ENCODE measurements at places on chromosomes 6 and 20. TPM values are rescaled to one million over a fixed set of nuclear protein-coding genes. Genes with fewer than 3 reads are reported as not detected.

Gene IRF4
- not detected for total RNA-seq

Gene CPXM1
- not detected for total RNA-seq

Gene VGLL2
- not detected for total RNA-seq

Gene CLVS2
- not detected for total RNA-seq

GRCh38 chr6:88422831-88423230 lies 256.7 kb upstream of the CNR1 start:
- DNase-seq = no peak

DNA sequence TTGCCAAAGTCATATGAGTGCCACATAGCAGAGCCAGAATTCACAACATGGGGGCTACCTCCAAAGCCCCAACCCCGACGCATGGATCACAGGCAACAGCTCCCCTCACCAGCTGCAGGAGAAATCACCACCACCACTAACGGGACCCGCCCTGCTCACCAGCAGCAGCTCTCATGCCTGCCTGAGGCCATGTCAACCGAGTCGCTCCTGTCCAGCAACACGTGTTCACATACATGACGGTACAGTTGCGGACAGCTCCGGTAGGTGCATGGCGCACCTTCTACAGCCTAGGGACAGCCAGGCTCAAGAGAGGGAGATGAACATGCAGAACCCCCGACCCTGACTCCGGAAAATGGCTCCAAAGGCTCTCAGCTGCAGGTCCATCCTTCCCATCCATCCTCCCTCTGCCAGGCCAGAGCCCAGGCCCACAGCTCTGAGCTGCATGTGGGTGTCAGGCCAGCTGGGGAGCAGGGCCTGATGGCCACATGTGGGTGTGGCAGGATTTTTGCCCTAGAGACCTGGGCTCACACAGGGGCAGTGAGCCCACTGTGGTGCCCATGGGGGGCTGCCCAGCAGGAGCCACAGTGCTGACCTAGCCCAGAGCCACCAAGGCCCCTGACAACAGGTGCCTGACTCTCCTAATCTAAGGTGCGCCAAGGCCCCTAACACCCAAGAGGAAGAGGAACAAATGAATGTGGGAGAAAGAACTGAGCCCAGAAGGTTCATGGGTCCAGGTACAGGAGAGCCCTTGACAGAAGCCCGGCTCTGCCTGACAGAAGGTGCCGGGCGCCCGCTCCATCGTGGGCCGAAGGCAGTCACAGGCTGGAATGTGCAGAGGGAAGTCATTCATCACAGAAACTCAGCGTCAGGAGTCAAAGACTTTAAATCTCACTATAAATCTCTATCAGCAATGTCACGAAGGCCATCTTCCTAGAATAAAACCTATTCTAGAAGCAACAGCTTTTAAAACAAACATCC lies 10.5 kb downstream of the RPS6KA2 start:
- DNase-seq = no peak

GRCh38 chr6:168035098-168035660 lies 37.7 kb downstream of the KIF25 start:
- DNase-seq = no peak

All from foreskin keratinocyte (primary cell).